ENCODE measurements at places on chromosomes 1 and 21.
A peak's percentile ranks its signal among the peaks of the same experiment; 100 is the strongest.

DNA sequence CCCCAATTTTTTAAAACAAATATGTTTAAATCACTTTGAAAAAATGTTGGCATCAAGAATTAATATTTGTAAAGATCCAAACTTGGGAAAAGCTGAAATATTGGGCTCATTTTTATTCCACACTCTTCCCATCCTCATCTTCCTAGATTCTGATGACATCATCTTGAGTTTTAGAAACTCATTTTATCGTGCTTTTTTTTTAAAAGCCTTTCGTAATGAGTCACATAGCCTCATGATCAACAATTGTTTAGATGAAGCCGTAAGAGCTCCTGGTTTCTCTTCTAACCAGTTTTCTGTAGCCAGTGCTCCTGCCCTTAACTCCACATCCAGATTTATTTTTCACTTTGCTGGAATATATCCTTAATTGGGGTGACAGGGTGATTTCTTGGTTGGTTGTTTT lies 78.6 kb downstream of the POFUT2 start:
- peak; percentile 36 for DNase-seq

- DNase-seq: no peak
Measured at GRCh38 chr1:222047366-222047765, 305.5 kb upstream of the DUSP10 start.

GRCh38 chr1:220917535-220918209 lies 38.4 kb downstream of the HLX start:
- DNase-seq: no peak

DNA sequence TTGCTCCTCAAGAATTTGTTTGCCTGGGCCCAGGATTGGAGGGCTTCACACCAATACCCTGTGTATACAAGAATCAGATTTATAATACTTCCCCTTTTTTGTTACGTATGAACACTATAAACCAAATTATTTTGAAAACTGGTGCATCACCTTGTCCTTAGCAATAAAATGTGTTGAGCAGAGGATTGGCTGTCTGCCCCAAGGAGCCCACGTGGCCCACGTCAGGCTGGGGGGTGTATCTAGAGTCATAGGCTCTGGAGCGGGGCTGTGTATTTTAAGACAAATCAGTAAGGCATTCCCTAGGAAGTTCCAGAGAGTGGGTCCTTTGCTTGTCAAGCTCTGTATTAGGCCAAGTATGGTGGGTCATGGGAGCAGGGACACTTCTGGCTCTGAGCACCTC lies 2.0 kb upstream of the ST3GAL3 start:
- no peak for DNase-seq

GRCh38 chr1:82903626-82904025 lies 1095.3 kb downstream of the TTLL7 start:
- no peak for DNase-seq

- no peak for DNase-seq
Measured at GRCh38 chr1:61400997-61401396, 318.6 kb downstream of the NFIA start.

GRCh38 chr21:43591571-43591970 lies 67.7 kb downstream of the HSF2BP start:
- DNase-seq: no peak

- no peak for DNase-seq
Measured at GRCh38 chr1:153520818-153521476, 14.8 kb downstream of the S100A6 start.
